ENCODE measurements at places on chromosomes 5 and 9.

GRCh38 chr9:115986508-115986907 lies 167.1 kb upstream of the PAPPA start:
- no peak for DNase-seq

GRCh38 chr5:52275639-52276038 lies 512.1 kb upstream of the ITGA1 start:
- DNase-seq: no peak

GRCh38 chr5:137122075-137122474 lies 377.1 kb downstream of the SPOCK1 start:
- DNase-seq: no peak

GRCh38 chr5:137496919-137497318 lies 2.2 kb downstream of the SPOCK1 start:
- no peak for DNase-seq

GRCh38 chr9:5593904-5594303 lies 35.0 kb upstream of the RIC1 start:
- no peak for DNase-seq

GRCh38 chr9:91419222-91420191 lies 4.1 kb downstream of the NFIL3 start:
- DNase-seq: peak; percentile 58

DNA sequence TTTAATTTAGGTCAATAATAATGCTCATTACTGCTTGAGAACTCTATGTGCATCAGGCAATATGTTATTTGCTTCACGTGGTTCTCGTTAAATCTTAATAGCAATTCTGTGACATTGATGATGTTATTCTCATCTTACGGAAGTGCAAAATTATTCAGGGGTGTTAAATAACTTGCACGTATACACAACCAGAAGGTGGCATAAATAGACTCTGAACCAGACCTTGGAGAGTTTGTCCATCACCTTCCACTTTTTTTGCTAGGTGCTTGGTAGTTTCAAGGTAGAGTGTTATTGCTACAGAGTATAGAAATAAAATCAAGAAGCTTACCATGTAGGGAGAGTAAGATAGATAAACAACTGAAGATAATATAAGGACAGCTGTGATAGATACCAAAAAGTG lies 23.6 kb upstream of the TNFAIP8 start:
- no peak for DNase-seq

- DNase-seq: no peak
These were observed 120.5 kb downstream of the TUSC1 start for GRCh38 chr9:25557645-25558300.

DNA sequence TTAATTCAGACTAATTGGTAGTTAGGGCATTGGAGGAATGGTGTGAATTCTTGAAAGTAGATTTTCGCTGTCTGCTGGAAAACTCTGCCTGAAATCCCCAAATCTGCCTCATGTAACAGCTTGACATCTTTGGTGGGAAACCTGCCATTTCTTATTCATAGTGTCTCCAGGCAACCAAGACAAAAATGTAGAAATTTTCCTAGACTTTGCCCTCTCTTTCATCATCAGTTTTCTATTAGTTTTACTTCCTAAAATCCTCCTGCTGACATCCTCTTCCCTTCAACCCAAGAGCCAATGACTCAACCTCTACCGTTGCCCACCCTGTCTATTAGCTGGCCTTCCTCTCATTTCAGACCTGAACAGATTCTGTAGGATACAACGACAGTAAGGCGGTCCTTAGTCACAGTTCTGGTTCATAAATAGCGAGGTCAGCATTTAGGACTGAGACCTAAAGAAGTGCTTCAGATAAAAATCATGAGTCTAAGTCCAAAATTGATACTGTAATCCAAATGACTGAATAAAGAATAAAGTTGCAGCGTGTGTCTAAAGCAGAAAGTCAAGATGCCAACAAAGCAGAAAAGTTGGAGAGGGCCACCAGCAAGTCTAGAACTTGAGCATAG lies 133.9 kb downstream of the MUSK start:
- no peak for DNase-seq

- no peak for DNase-seq
These were observed 13.2 kb upstream of the KIF12 start for GRCh38 chr9:114112325-114112724.

Data from stimulated activated CD4-positive, alpha-beta T cell treated with anti-CD3 and anti-CD28 coated beads, Interleukin-15, amount 100 ng/mL, for 24 hours (primary cell).